ENCODE measurements at places on chromosomes 2 and 18.
A peak's percentile ranks its signal among the peaks of the same experiment; 100 is the strongest.

GRCh38 chr2:129877795-129878775 lies 101.4 kb upstream of the RAB6C start:
- DNase-seq, result no peak

GRCh38 chr2:241081190-241081642 lies 20.9 kb downstream of the MTERF4 start:
- no peak for DNase-seq

GRCh38 chr2:216735668-216736067 lies 40.3 kb upstream of the IGFBP5 start:
- DNase-seq, result no peak

DNA sequence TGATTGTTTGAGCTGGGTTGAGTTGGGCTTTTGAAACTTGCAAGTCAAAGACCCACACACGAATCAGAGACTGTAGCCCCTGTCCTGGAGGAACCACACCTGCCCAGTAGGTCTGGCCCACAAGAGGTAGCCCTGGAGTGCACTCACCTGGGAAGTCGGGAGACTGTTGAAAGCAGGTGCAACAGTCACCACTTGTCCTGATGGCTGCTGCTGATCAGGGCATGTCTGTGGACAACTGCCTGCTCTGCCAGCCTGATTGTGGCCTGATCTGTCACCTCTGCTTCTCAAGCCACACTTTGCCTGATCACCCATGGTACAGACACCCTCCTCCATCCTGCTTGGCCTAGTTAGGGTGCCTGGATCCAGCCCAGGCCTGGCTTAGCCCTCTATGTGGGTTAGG lies 105.0 kb upstream of the HAAO start:
- no peak for DNase-seq

GRCh38 chr2:84435345-84436025 lies 23.6 kb downstream of the SUCLG1 start:
- DNase-seq, result no peak

- peak; percentile 31 for DNase-seq
Measured at GRCh38 chr18:9708434-9709303, 568 bp downstream of the RAB31 start.

DNA sequence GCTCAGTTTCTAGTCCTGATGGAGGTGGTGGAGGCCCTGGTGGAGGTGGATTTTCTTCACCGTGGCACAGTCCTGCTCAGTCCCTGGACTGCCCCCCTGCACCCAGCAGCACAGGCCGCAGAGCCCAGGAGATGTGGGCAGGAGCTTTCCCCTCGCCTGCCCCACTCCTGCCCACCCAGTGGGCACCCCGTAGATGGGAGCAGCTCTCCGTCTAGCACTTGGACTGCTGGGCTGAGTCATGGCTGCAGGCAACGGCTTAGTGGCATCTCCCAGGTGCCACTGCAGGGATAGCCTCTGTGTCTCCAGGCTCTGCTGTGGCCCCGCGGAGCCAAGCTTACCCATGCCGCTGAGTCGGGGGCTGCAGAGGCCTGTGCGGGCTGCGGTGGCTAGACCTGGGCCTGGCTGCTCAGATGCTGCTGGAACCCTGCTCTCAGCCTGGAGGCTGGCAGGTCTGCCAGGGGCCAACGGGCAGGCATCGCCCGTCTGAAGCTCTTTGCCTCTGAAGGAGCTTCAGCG lies 92.3 kb upstream of the CTDP1 start:
- peak; percentile 9 for DNase-seq

DNA sequence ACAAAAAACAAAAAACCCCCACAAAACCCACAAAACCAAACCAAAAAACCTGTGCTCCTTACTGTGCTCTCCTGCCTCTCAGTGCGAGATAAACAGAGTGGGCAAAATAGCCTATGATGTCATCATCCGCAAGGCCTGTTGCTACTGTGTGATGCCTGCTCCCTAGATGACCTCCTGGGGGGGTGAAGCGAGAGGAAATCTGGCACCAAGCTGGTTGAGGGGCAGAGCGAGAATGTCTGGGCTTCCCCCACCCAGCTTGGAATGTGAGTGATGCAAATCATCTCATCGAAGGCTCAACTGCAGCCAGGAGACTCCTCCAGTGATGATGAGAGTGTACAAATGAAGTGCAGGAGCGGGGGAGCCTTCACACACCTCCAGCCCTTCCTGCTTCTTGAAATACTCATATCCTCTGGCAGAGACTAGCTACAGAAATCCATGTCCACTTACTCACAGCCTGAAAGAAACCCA lies 57.7 kb upstream of the MAP4K3 start:
- DNase-seq, result peak; percentile 40

DNA sequence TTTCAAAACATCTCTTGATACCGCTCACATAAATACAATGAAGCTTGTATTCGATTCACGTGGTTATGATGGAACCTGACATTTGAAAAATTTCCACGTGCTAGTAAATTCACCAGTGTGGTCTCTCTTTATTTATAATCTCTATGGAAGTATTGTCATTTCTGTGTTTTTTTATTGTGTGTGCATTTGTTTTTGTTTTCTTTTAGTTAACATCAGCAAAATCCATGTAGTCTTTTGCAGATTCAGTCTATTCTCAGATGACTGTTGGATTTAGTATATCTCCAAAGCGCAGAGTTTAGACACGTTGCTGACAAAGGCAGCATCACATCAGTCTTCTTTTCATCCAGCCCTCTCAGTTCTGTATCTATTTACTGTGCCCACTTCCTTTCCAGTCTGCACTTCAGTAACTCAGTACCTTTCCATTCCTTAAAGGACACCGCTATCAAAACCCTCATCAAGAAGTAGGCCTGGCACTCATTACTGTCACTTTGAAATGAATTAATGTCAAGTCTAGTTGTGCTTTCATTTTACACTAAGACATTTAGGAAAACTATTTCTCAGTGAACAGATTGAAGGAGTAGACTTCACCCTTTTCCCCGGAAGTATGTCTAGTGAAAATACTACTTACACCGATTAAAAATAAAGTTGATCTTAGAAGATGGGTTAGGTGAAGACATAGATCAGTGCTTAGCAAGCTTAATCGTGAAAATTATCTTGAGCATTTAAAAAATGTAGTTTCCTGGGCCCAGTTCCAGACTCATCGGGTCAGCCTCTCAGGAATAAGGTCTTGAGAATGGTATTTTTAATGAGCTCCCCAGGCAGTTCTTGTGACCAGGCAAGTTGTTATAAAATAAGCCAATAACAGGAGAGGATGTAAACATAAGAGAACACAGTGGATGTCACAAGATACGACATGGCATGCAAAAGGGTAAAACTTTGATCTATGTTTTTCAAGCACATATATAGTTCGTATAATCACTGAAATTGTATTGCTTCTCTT lies 506.8 kb upstream of the ZEB2 start:
- DNase-seq, result no peak

- DNase-seq, result no peak
Measured at GRCh38 chr18:31576670-31577069, 15.0 kb upstream of the TTR start.

DNA sequence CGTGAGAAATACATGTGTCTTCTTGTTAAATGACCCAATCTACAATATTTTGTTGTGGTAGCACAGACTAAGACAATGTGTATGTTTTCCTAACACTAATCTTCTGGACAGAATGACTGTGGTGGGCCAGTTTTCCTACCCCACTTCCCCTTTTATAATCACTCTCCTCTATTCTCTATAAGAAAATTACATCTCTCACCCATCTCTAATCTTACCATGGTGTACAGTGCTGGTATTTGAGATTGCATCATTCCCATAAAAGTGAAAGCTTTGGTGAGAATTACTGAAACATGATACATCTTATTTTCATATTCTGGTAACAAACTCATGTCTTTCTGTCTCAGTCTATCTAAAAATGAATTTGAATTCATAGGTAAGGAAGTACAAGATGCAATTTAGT lies 40.5 kb downstream of the CAVIN2 start:
- no peak for DNase-seq

DNA sequence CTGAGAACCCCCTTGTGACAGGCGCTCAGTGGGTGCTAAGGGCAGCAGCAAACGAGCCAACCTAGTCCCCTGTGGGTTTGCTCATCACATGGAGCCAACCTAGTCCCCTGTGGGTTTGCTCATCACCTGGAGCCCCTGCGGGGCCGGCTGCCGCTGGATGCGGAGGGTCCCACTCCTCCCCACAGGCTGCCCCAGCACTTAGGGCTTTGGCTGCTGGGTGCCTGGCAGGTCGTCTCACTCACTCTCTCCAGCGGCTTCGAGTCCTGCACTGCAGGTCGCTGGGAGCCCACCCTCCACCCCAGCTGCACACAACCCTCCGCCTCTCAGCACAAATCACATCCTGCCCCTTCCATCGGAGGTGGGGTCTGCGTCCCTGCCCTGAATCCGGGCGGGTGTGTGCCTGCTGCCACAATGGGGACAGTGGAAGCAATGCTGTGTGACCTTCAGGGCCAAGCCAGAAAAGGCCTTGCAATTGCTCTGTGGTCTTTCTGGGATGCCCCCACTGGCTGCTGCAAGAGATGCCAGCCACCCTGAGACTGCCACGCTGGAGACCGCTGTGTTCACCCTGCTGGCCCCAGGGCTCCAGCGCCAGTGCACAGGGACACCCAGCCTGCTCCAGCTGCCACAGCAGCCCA lies 248.1 kb upstream of the SALL3 start:
- no peak for DNase-seq

DNA sequence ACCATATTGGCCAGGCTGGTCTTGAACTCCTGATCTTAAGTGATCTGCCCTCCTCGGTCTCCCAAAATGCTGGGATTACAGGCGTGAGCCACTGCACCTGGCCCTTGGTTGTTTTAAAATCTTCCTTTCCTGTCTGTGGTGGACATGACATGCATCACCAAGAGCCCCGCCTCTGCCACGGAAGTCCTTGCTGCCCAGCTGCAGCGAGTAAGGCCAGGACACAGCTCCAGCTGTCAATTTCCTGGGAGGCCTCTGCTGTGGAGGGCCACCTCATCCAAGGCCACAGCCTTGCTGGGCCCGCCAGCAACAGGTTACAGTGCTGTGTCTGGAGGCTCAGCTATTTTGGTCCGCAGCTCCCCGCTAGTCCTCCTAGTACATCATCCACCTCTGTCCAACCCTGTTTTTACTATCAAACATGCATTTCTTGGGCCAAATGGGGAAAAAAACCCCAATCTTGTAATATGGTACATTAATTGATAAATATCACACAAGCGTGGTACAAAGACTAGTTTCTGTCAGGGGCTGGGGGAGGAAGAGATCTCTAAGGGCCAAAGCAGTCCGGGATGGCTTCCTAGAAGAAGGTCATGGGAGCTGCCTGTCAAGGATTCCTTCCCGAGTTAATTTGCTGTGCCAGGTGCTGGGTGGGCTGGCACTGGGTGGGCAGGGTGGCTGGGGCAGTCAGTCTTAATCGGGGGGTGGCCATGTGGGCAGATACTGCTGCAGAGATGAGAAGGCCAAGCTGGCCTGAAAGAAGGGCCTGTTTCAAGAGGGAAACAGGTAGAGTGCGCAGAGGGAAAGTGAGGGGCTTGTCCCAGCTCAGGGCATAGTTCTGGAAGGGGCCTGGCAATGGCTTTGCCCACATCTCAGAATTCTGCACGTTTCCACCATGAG lies 100.5 kb downstream of the INHBB start:
- no peak for DNase-seq

DNA sequence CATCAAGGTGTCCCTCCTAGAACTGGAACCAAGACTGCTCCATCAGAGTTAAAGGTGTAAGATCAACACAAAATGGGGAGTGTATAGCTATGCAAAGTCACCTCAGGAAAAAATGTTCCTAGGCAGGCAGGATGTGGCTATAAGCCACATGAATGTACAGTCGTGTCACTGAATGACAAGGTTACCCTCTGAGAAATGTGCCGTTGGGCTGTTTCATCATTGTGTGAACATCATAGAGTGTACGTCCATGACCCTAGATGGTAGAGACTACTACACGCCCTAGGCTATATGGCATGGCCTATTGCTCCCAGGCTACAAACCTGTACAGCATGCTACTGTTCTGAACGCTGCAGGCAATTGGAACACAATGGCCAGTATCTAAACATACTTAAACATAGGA lies 24.5 kb downstream of the TYMS start:
- DNase-seq, result no peak

- no peak for DNase-seq
Measured at GRCh38 chr18:8045884-8046281, 478.8 kb downstream of the PTPRM start.

DNA sequence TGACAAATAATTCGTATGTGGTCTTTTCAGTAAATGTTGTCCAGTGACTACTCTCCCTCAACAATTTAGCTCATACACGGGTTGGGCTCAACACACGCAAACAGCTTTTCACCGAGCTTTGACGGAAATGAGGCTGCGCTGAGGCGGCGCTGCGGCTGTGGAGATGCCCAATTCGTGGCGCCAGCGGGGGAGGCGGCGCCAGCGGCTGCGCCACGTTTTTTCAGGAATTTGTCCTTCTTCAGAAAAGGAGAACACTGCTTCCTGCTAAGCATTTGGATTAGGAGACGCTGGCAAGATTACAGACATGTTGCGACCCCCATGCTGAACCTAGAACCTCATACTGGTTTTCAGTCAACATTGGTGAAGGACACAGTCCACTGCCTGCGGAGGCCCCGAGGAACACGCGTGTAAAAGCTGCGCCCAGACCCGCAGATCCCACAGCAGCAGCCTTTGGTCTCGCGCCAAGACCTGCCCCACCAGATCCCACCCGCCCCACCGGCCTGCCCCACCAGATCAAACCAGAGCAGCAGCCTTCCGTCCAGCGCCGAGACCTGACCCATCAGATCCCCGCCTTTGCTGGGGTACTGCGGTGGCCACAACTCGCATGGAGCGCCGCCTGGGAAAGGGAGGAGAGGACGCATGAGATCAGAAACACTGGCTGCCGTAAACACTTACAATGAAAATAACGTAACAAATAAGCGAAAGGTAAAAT lies 173.8 kb downstream of the TMEM18 start:
- no peak for DNase-seq

DNA sequence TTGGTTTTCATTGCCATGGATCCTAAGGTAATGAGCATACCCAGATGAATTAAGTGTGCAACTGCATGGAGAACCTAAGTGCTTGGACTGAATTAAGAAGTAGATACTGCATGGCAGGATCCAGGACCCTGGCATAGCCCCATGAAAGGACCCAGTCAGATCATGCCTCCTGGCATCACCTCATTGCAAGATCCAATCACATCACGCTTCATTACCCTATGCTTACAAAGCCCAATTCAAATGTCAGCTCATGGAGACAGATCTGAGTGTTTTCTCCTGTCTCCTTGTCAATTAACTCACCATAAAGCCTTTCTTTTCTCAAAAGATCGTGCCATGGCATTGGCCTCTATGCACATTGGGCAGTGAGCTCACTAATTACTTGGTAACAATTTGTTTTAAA lies 519.8 kb upstream of the ZNF804A start:
- DNase-seq, result no peak

All from CD4-positive, alpha-beta T cell treated with Interleukin-15 for 1 hour (primary cell).